ENCODE measurements at places on chromosomes 1 and 21.

GRCh38 chr1:205162301-205162700 lies 40.5 kb upstream of the RBBP5 start:
- no peak for DNase-seq

- DNase-seq = no peak
Measured at GRCh38 chr1:94357661-94358060, 60.5 kb upstream of the ABCD3 start.

DNA sequence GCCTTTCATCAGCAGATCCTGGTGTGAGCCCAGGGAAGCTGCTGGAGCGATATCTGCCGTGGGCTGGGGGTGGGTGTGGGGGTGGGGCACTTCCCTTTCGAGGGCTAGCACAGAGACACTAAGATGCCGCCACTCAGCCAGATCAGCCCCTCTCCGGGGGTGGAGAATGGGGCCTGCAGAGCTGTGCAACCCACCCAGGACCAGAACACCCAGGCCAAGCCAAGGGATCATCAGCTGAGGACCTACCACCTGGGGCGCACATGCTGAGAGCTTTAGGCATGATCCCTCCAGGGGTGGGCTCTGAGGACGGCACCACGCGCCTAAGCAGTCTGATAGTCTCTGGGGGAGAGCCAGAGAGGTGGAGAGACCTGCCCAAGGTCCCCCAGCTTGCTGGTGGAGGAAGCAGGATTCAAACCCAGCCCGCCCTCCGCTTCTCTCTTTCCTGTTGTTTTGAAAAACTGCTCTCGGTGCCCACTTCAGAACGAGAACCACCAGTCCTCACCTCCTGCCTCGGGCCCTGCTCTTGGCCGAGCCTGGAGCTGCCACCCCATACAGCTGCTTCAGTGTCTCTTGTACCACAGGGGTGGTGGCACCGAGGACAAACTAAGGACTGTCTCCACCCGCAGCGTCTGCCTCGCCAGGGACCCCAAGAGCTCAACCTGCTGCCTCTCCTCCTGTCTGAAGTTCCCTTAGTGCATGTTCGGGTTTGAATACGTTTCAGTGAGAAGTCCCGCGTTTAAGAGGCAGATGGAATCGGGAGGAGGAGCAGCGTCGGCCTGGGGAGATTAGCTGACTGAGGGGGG lies 39.7 kb upstream of the RUNX3 start:
- DNase-seq = no peak

DNA sequence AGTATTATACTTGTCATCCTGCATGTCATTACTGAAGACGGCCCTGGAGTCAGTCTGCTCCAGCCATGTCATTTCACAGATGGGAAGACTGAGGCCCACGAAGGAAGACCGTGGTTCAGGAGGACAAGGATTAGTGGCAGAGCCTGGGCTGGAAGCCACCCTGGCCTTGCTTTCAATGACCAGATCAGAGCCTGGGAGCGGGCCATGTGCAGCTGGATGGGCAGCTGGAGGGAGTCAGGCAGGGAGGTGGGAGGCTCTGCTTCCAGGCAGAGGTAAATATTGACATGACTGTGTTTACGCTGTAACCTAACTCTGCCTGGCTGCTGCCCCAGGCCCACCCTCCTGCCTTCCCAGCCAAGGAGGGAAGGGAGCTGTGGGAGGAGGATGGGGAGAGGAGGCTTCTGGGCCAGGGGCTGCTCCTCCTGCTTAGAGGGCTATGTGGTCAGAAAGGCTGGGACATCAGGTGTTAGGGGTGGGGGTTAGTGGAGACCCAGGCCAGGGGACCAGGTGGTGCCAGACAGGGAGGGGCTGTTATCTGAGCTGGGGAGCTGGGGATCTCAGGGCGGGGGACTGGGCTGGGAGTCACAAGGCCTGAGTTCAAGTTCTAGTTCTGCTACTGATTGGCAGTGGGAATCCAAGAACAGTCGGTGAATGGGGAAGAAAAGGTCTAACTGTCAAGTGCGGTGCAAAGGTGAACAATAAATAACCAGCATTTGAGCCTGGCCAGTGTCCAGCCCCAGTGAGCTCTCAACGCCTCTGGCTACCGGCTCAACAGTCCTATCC lies 48.5 kb upstream of the ECE1 start:
- peak; percentile 54 for DNase-seq

GRCh38 chr1:54006508-54006907 lies 11.5 kb downstream of the LDLRAD1 start:
- no peak for DNase-seq

- no peak for DNase-seq
Measured at GRCh38 chr1:58968360-58968952, 184.6 kb upstream of the JUN start.

GRCh38 chr1:62325681-62326080 lies 6.4 kb upstream of the KANK4 start:
- DNase-seq = no peak

DNA sequence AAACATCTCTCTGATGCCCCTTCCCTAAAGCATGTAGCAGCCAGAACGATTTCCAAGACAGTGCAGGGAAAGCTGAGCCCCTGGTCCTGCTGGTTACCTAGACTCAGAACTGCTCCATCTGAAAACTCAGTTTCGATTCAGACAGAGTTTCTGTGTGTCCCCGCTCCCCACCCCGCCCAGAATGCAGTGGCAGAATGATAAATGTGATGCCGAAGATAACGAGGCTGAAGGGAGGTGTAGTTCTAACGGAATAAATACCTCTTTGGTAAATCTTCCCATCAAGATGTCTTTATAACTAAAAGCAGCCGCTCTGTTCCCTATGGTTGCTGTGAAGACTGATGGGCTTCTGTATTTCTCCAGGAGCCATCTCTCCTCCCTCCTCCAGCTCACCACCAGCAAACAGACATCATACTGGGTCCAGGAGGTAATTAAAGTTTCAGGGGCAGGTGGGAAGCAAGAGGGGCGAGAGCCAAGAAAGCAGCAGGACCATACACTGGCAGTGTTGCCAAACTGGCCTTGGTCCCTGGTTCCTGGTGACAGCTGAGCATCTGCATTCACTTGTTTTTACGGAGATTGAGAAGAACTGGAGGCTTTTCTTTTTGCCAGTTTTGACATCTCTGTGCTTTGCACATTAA lies 76.9 kb downstream of the DDX20 start:
- no peak for DNase-seq

Measured in NCI-H1417 (cell line).